ENCODE measurements at places on chromosomes 7 and 10. TPM values are rescaled to one million over a fixed set of nuclear protein-coding genes. Genes with fewer than 3 reads are reported as not detected.

GRCh38 chr7:39557911-39558310, 8.3 kb upstream of the YAE1 start:
- H3K36me3 ChIP-seq = no peaks in the 10 kb centered on the region
- H3K27ac ChIP-seq = no peak overlapping the region
- DNase-seq = no peak
- peaks cover 7% of the 10 kb centered on the region for H3K4me1 ChIP-seq
- H3K27me3 ChIP-seq = peaks cover 1% of the 10 kb centered on the region

NRP1 gene
- total RNA-seq = 100 TPM

DNA sequence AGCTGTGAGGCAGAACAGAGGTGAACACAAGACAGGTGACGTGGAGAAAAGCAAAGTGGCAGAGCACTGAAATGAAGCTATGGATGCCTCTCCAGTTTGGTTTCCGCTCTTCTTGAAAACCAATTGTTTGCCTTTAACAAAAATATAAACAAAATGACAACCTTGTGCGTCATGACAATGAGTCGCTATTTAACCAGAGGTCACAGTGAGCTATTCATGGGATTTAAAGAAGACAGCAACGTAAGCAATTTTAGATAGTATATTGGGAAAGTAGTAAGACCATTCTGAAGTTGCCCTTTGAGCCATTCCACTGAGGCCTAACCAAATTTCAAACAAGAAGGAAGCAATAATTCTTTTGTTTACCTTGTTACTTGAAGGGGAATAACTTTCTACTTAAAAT, 15.2 kb upstream of the LRRTM3 start:
- H3K27ac ChIP-seq = no peak overlapping the region
- H3K4me3 ChIP-seq = no peak overlapping the region
- no peaks in the 10 kb centered on the region for H3K36me3 ChIP-seq
- H3K4me1 ChIP-seq = no peaks in the 10 kb centered on the region

GRCh38 chr7:122014697-122015096, 129.4 kb downstream of the AASS start:
- DNase-seq = no peak
- H3K27ac ChIP-seq = no peak overlapping the region
- H3K36me3 ChIP-seq = peaks cover 4% of the 10 kb centered on the region
- no peak overlapping the region for H3K4me3 ChIP-seq
- peaks cover 1% of the 10 kb centered on the region for H3K27me3 ChIP-seq

DNA sequence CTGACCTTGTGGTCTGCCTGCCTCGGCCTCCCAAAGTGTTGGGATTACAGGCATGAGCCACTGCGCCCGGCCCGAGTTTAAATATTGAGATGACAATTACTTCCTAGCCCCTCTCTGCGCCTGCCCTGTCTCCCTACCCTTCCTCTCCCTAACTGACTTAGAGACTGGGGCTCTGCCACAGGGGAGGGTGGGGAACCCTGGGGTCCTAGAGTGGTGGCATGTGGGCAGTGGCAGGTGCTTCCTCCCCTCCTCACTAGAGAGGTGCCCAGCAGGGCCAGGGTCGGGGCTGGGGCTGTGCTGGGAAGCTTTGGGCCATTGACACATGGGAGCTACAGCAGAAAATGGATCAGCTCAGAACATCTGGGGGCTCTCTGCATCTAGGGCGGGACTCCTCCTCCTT, 7.0 kb upstream of the ACHE start:
- H3K27me3 ChIP-seq = no peaks in the 10 kb centered on the region
- H3K27ac ChIP-seq = no peak overlapping the region
- H3K4me1 ChIP-seq = no peaks in the 10 kb centered on the region
- no peak for DNase-seq

- H3K36me3 ChIP-seq = no peaks in the 10 kb centered on the region
- peaks cover 13% of the 10 kb centered on the region for H3K4me1 ChIP-seq
- peak; percentile 75 for DNase-seq
- H3K4me3 ChIP-seq = peak overlapping the region; percentile 89
- peak overlapping the region; percentile 52 for H3K27ac ChIP-seq
Measured at GRCh38 chr10:21534604-21535493, 817 bp downstream of the MLLT10 start.

DNA sequence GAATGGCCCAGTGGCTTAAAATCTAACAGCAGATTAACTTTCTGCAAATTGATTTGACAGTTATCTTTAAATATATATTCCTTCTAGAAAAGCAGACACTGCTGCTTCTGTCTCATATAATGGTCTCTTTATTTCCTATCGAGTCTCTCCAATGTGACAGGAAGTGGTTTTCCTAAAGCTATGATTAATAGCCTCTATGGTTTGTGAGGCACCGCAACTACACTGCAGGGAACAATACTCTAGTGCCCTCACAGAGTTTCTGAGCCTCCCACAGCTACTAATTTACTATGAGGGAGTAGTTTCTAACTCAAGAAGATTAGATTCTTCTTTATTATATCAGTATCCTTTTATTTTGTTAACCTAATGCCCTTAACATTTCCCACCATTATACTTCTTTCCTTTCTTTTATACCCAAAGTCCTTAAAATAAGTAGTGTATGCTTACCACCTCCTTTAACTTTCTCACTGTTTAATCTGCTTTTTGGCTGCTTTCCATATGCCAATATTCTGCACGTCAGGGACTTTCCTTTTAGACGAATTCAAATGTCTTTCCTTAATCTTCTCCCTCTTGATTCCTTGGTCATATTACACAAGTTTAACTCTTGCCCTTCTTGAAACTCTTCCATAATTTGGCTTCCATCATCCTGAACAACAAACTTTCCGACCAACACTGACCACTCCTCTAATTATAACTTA, 23.8 kb upstream of the AHR start:
- DNase-seq = no peak
- no peaks in the 10 kb centered on the region for H3K27me3 ChIP-seq
- peaks cover 3% of the 10 kb centered on the region for H3K36me3 ChIP-seq
- no peak overlapping the region for H3K27ac ChIP-seq
- H3K4me1 ChIP-seq = no peaks in the 10 kb centered on the region
- H3K4me3 ChIP-seq = no peak overlapping the region

DNA sequence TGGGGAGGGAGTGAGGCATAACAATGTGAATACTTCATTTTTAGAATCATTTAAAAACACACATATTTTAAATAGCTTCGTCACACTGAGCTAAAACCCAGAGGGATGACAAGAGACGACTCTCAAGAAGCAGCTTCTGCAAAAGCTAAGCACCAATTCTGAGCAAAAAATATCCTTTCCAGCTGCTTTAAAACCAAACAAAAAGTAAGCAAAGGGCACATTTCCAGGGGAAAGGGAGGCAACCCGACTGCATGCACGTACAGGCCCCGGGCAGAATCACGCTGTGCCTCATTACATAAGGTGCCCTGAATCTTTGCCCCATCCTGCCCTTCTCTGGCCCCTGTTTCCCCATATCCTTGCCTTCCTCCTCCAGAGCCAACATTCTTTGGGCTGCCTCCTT, 78.4 kb downstream of the DGKI start:
- H3K27me3 ChIP-seq = no peaks in the 10 kb centered on the region
- no peak overlapping the region for H3K27ac ChIP-seq
- H3K4me3 ChIP-seq = no peak overlapping the region

GRCh38 chr7:2619116-2619515, 12.7 kb upstream of the TTYH3 start:
- no peak overlapping the region for H3K27ac ChIP-seq
- H3K27me3 ChIP-seq = peaks cover 7% of the 10 kb centered on the region
- no peak for DNase-seq
- H3K36me3 ChIP-seq = no peaks in the 10 kb centered on the region
- H3K4me3 ChIP-seq = no peak overlapping the region

- H3K36me3 ChIP-seq = no peaks in the 10 kb centered on the region
- no peak for DNase-seq
- peaks cover 2% of the 10 kb centered on the region for H3K27me3 ChIP-seq
- no peak overlapping the region for H3K4me3 ChIP-seq
- H3K4me1 ChIP-seq = peaks cover 6% of the 10 kb centered on the region
- H3K27ac ChIP-seq = no peak overlapping the region
Measured at GRCh38 chr10:120433141-120433540, 23.9 kb upstream of the PLPP4 start.

VGF gene
- total RNA-seq = 8.4 TPM

FBXO24 gene
- 0.49 TPM for total RNA-seq

XPNPEP1 gene
- total RNA-seq = 51.4 TPM

LOXL4 gene
- 6.1 TPM for total RNA-seq

- no peak overlapping the region for H3K4me3 ChIP-seq
- H3K27ac ChIP-seq = no peak overlapping the region
- no peaks in the 10 kb centered on the region for H3K36me3 ChIP-seq
- H3K4me1 ChIP-seq = no peaks in the 10 kb centered on the region
- no peaks in the 10 kb centered on the region for H3K27me3 ChIP-seq
Measured at GRCh38 chr7:39310699-39311098, 255.5 kb upstream of the YAE1 start.

RAMP3 gene
- total RNA-seq = not detected

- no peaks in the 10 kb centered on the region for H3K4me1 ChIP-seq
- H3K27me3 ChIP-seq = peaks cover 5% of the 10 kb centered on the region
- no peak overlapping the region for H3K4me3 ChIP-seq
- H3K27ac ChIP-seq = no peak overlapping the region
Measured at GRCh38 chr7:155919391-155920067, 107.3 kb upstream of the SHH start.

GRCh38 chr10:6980353-6980752, 400.3 kb upstream of the PRKCQ start:
- DNase-seq = no peak
- no peaks in the 10 kb centered on the region for H3K27me3 ChIP-seq
- H3K4me1 ChIP-seq = peaks cover 8% of the 10 kb centered on the region
- no peak overlapping the region for H3K27ac ChIP-seq
- H3K36me3 ChIP-seq = no peaks in the 10 kb centered on the region

DNA sequence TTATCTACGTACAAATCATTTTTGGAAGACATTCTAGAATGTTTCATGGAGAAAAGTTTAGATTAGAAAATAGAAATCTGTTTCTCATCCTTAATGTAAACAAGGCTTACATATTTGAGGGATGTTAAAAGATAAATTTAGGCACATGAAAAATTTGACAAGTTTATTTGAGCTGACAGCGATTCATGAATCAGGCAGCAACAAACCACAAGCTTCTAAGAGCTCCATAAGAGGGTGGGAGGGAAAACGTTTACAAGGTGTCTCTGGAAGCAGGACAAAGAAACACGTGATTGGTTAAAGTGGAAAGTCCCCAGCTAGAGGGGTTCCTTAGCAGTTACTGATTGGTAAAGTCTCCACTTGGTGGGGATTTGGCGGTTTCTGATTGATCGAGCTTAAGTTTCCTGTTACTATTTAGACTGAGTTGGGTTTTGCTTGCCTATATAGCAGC, 228.9 kb upstream of the PITRM1 start:
- peaks cover 4% of the 10 kb centered on the region for H3K36me3 ChIP-seq
- peaks cover 3% of the 10 kb centered on the region for H3K27me3 ChIP-seq
- no peak for DNase-seq
- no peak overlapping the region for H3K27ac ChIP-seq

AKR1B15 gene
- not detected for total RNA-seq

DNA sequence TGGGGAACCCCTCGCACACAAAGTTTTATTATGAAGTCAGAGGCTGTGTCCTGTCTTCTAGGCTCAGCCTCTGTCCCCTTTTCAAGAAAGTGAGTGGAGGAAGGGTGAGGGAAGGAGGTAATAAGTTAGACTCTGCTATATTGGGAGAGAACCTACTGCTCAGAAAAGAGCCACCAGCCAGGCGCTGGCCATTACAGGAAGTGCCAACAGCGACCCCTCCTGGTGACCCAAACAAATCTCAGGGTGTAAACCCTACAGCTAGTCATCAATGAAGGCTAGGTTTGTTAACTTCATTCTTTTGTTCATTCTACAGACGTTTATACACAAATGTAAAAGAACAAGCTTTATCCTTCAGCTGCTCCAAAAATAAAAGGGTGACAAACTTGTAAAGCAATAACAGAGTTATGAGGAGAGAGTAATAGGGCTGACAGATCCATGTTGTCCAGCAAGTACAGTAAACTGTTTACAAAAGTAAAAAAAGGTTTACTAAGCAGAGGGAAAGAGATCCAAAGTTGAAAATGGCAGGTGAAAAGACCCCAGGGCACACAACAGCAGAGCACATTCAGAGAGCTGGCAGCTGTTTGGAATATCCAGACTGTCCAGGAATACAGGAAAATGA, 82.7 kb downstream of the FAM204A start:
- no peaks in the 10 kb centered on the region for H3K27me3 ChIP-seq
- peak; percentile 89 for DNase-seq
- peaks cover 1% of the 10 kb centered on the region for H3K4me1 ChIP-seq
- H3K36me3 ChIP-seq = no peaks in the 10 kb centered on the region
- H3K27ac ChIP-seq = no peak overlapping the region
- H3K4me3 ChIP-seq = no peak overlapping the region

DNA sequence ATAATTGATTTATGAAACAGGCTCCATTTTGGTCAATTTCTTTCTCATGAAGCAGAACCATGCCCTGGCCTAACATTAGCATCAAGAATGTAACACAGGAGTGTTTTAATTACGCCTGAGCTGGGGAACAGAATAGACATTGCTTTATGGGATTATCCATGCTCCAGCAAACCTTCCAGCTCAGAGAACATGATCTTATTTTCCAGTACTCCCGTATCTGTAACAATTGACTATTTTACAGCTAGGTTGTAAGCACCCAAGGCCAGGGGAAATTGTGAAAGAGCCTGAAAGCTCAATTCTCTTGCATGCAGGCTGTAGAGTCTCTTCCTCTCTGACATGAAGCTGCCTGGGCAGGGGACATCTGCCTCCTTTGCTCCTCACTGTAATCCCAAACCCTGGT, 30.8 kb upstream of the CRYGN start:
- peaks cover 9% of the 10 kb centered on the region for H3K27me3 ChIP-seq
- H3K4me1 ChIP-seq = peaks cover 13% of the 10 kb centered on the region
- H3K27ac ChIP-seq = no peak overlapping the region
- DNase-seq = no peak

GRCh38 chr7:143258831-143259230, 4.4 kb upstream of the GSTK1 start:
- no peaks in the 10 kb centered on the region for H3K4me1 ChIP-seq
- H3K27me3 ChIP-seq = peaks cover 4% of the 10 kb centered on the region
- DNase-seq = no peak
- no peak overlapping the region for H3K4me3 ChIP-seq
- H3K27ac ChIP-seq = no peak overlapping the region
- H3K36me3 ChIP-seq = peaks cover 5% of the 10 kb centered on the region

COL13A1 gene
- 8.5 TPM for total RNA-seq

- no peak overlapping the region for H3K27ac ChIP-seq
- no peaks in the 10 kb centered on the region for H3K4me1 ChIP-seq
- no peak for DNase-seq
- no peak overlapping the region for H3K4me3 ChIP-seq
Measured at GRCh38 chr10:29326886-29327745, 38.2 kb downstream of the LYZL1 start.

Data from glutamatergic neuron (in vitro differentiated cells).